Osteocyte (in vitro differentiated cells): ENCODE measurements at places on chromosomes 6 and 20.
A peak's percentile ranks its signal among the peaks of the same experiment; 100 is the strongest.

- no peaks in the 10 kb centered on the region for H3K4me1 ChIP-seq
- H3K27ac ChIP-seq: no peak overlapping the region
- peaks cover 28% of the 10 kb centered on the region for H3K36me3 ChIP-seq
- no peaks in the 10 kb centered on the region for H3K27me3 ChIP-seq
Measured at GRCh38 chr20:58450254-58450653, 61.2 kb downstream of the VAPB start.

GRCh38 chr6:135088818-135089809 lies 34.5 kb upstream of the HBS1L start:
- no peak overlapping the region for H3K4me3 ChIP-seq
- no peak overlapping the region for H3K27ac ChIP-seq
- no peak for DNase-seq
- H3K27me3 ChIP-seq: peaks cover 48% of the 10 kb centered on the region
- H3K36me3 ChIP-seq: no peaks in the 10 kb centered on the region

- H3K27ac ChIP-seq: peak overlapping the region; percentile 98
- H3K27me3 ChIP-seq: no peaks in the 10 kb centered on the region
- peaks cover 4% of the 10 kb centered on the region for H3K36me3 ChIP-seq
- H3K4me1 ChIP-seq: peaks cover 67% of the 10 kb centered on the region
- H3K4me3 ChIP-seq: peak overlapping the region; percentile 61
Measured at GRCh38 chr20:19992996-19993908, 23.9 kb upstream of the NAA20 start.

DNA sequence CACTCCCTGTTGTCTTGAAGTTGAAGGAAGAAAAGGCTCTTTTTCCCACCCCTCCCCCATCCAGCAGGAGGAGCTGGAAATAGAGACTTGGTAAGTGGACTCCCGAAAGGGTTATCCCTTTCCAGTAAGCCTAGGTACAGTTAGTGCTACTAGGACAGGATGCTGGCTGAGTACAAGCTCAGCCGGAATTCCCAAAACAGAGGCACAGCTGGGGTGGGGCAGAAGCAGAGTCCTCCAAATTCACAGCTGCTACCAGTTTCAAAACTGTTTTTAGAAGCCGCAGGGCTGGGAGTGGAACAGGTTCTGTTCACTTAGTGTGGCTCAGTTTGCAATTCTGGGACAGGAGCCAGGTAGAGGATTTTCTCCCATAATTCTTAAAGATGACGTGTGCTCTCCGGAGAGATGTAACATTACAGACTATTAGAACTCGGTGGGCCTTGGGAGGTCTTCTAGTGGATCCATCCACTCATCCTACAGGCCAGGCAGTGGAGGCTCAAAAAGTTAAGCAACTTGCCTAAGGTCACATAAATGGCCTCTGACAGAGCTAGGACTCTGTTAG lies 19.0 kb upstream of the UTRN start:
- DNase-seq: no peak
- H3K27me3 ChIP-seq: no peaks in the 10 kb centered on the region
- peaks cover 48% of the 10 kb centered on the region for H3K4me1 ChIP-seq
- H3K27ac ChIP-seq: peak overlapping the region; percentile 98
- H3K36me3 ChIP-seq: peaks cover 4% of the 10 kb centered on the region

GRCh38 chr6:12760911-12761310 lies 44.3 kb downstream of the PHACTR1 start:
- DNase-seq: no peak
- no peak overlapping the region for H3K27ac ChIP-seq
- H3K4me3 ChIP-seq: no peak overlapping the region

DNA sequence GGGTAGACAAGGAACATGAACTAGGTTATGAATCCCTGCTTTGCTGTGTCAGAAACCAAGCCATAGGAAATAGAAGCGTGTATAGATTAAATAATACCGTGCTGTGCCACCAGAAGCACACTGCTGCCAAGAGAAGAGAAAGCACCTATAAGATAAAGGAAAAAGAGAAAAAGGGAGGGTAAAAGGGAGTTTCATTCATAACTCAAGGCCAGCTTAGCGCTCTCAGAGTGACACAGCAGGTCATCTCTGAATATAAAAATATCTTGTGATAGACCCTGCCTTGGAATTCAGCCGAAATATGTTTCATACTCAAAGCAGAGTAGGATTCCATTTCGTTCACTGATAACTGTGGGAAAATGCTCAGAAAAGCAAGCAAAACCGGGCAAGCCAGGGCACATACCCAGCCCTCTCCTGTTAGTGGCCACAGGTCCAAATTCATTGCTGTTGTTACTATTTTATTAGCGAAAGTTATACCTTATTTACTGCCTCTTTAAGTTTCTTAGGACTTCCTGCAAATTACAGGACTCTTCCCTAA lies 8.7 kb downstream of the JAG1 start:
- H3K27me3 ChIP-seq: no peaks in the 10 kb centered on the region
- H3K4me1 ChIP-seq: peaks cover 94% of the 10 kb centered on the region
- DNase-seq: no peak
- peak overlapping the region; percentile 89 for H3K27ac ChIP-seq
- H3K4me3 ChIP-seq: peak overlapping the region; percentile 34

DNA sequence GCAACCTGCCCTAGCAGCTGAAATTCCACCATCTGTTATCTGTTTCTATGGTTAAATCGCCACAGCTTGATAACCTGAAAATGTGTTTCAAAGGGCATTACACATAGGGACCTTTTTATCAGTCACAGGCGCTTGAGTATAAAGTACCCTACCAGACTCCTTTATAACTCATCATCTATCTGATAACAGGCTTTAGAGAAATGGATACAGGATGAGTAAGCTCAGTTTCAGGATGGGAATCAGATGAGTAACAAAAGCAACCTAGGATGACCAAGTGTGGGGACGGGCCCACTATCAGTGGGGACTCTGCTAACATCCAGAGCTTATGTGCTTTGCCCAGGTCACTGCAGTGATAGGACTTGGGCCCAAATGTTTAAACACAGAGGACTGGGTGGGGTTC lies 75.6 kb downstream of the PRND start:
- no peaks in the 10 kb centered on the region for H3K36me3 ChIP-seq
- H3K27ac ChIP-seq: no peak overlapping the region
- no peak for DNase-seq
- no peaks in the 10 kb centered on the region for H3K27me3 ChIP-seq
